ENCODE measurements at places on chromosomes 7 and 10. TPM values are rescaled to one million over a fixed set of nuclear protein-coding genes. Genes with fewer than 3 reads are reported as not detected.
A peak's percentile ranks its signal among the peaks of the same experiment; 100 is the strongest.

DNA sequence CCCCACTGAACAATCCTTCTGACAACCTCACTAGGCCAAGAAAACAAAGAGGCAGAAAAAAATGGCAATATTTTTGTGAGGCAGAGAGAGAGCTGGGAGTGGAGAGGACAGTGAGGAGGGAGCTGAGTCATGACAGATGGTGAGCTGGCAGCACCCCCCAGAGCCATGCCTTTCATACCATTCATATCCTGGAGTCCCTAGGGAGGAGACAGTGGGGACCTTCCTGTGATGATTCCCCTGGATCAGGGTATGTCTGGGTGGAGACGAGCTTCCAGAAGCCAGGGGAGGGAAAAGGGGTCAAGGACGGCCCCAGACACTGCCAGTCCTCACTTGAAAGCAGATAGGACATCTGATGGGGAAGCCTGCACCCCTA is 160.5 kb downstream of the ADAM12 start:
- H3K4me3 ChIP-seq = no peak overlapping the region
- H3K27me3 ChIP-seq = peaks cover 1% of the 10 kb centered on the region
- H3K36me3 ChIP-seq = no peaks in the 10 kb centered on the region
- H3K4me1 ChIP-seq = peaks cover 12% of the 10 kb centered on the region
- DNase-seq = peak; percentile 30

DNA sequence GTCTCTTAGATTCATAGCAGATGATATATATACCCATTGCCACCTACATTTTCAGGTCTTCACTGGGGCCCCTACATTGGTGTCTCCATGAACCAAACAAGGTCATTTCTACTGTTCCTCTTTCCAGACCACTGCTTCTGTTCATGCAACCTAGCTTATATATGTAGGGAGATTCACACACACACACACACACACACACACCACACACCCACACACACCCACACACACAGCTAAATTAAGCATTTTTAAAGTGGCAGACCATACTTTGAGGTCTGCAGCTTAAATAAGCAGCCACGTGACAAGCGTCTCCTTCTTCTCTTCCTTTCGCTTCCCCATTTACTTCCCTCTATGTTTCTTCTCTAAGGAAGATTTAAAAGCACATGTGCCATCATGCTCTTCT is 70.0 kb upstream of the CC2D2B start:
- H3K36me3 ChIP-seq = no peaks in the 10 kb centered on the region
- H3K27ac ChIP-seq = no peak overlapping the region
- peaks cover 5% of the 10 kb centered on the region for H3K27me3 ChIP-seq
- no peak overlapping the region for H3K4me3 ChIP-seq
- no peak for DNase-seq

GRCh38 chr7:151900986-151901621 is 24.2 kb upstream of the PRKAG2 start:
- no peaks in the 10 kb centered on the region for H3K36me3 ChIP-seq
- peaks cover 3% of the 10 kb centered on the region for H3K4me1 ChIP-seq
- peaks cover 32% of the 10 kb centered on the region for H3K27me3 ChIP-seq
- no peak for DNase-seq

DNA sequence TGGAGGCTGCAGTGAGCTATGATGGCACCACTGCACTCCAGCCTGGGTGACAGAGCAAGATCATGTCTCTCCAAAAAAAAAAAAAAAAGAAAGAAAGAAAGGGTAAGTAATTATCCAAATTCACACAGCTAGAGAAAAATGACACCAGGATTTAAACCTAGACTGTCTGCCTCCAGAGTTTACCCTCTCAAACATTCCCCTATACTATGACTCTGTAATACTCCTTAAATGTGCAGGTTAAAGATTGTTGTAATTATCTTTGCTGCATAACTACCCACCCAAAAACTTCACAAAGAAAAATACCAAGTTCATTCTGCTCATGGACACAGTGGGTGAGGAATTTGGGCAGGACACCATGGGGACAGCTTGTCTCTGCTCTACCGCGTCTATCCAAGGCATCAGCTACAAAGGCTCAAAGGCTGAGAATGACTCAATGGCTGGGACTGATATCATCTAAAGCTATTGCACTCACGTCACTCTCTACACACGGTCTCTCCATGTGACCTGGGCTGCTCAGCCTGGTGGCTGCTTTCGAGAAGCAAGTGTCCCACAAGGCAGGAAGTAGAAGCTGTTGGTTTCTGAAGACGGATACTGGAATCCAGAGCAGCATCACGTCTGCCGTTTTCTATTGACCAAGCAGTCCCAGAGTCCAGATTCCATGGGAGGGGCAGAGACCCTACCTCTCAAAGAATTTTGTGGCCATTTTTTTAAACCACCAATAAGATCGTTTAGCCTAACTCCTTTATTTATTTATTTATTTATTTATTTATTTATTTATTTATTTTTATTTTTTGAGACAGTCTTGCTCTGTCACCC is 185.7 kb upstream of the AUTS2 start:
- H3K27ac ChIP-seq = no peak overlapping the region
- H3K4me3 ChIP-seq = no peak overlapping the region
- peaks cover 5% of the 10 kb centered on the region for H3K36me3 ChIP-seq
- peaks cover 2% of the 10 kb centered on the region for H3K27me3 ChIP-seq

- no peak for DNase-seq
- H3K36me3 ChIP-seq = peaks cover 14% of the 10 kb centered on the region
- H3K4me1 ChIP-seq = no peaks in the 10 kb centered on the region
- no peak overlapping the region for H3K27ac ChIP-seq
- no peaks in the 10 kb centered on the region for H3K27me3 ChIP-seq
- H3K4me3 ChIP-seq = no peak overlapping the region
These were observed 51.0 kb downstream of the DYNC2I1 start for GRCh38 chr7:158907390-158907789.

TBATA gene
- not detected for total RNA-seq

GRCh38 chr10:3400348-3400747 is 227.8 kb upstream of the PITRM1 start:
- H3K27ac ChIP-seq = no peak overlapping the region
- peaks cover 19% of the 10 kb centered on the region for H3K27me3 ChIP-seq
- no peak for DNase-seq

CNNM1 gene
- 4.4 TPM for total RNA-seq

CXCL12 gene
- total RNA-seq = 109 TPM

- no peak for DNase-seq
- H3K4me1 ChIP-seq = peaks cover 62% of the 10 kb centered on the region
- H3K27ac ChIP-seq = peak overlapping the region; percentile 48
- H3K27me3 ChIP-seq = peaks cover 6% of the 10 kb centered on the region
These were observed 3.3 kb downstream of the LUC7L2 start for GRCh38 chr7:139362981-139363380.

PARD3 gene
- total RNA-seq = 22.9 TPM

DNA sequence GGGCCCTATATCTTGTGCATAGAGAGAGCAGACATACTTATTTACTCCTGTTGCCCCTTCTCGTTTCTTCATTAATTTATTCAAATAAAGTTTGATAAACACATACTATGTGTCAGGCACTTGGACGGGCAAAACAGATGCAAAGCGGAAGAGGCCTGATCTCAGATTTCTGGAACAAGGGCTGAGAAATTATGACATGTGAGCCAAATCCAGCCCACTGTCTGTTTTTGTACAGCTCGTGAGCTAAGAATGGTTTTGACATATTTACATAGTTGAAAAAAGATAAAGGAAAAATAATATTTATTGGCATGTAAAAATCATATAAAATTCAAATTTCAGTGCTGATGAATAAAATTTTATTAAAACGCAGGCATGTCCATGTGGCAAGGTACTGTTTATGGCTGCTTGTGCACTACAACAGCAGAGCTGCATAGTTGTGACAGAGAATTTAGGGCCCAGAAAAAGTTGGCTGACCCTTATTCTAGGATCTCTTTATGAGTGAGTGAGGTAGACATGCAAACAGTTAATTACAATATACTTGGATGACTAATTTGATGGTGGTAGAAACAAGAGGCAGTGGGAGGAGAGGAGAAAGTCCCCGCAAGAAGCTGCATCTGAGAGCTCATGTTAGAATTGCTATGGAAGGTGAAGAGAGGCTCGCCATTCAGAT is 68.1 kb upstream of the ITPRID1 start:
- H3K4me1 ChIP-seq = no peaks in the 10 kb centered on the region
- no peak overlapping the region for H3K27ac ChIP-seq
- no peak for DNase-seq

- DNase-seq = peak; percentile 61
- no peaks in the 10 kb centered on the region for H3K36me3 ChIP-seq
- H3K27ac ChIP-seq = no peak overlapping the region
- H3K4me1 ChIP-seq = peaks cover 13% of the 10 kb centered on the region
These were observed 296.8 kb upstream of the CACNA2D1 start for GRCh38 chr7:82740246-82740848.

ZNF488 gene
- total RNA-seq = 0.07 TPM

VWDE gene
- not detected for total RNA-seq

CREB5 gene
- 0.78 TPM for total RNA-seq

DNA sequence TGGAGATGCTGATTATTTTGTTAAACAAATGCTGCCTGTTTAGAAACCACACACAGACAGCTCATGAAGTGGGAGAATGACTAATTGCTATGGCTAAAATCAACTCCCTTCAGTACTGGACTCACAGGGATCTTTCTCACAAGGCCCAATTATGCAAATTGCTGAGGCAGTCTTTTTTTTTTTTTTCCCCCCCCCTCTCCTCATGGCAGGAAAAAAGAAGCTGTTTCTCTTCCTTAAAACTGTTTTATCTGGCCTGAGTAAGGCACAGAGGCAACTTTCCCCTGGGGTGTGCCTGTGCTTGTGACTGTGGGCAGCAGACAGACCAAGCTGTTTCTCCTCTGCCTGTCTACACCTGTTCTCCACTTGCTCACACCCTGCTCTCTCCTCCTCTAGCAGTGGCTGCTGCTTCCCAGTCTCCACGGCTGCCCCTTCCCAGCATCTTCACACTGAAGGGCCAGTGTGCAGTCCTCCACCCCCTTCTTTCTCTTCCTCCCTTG is 65.4 kb upstream of the STEAP1B start:
- peaks cover 13% of the 10 kb centered on the region for H3K36me3 ChIP-seq
- peaks cover 2% of the 10 kb centered on the region for H3K27me3 ChIP-seq
- H3K27ac ChIP-seq = peak overlapping the region; percentile 95
- DNase-seq = peak; percentile 80

C10orf143 gene
- 3.3 TPM for total RNA-seq

- no peaks in the 10 kb centered on the region for H3K36me3 ChIP-seq
- DNase-seq = peak; percentile 81
- peak overlapping the region; percentile 83 for H3K27ac ChIP-seq
- H3K4me3 ChIP-seq = peak overlapping the region; percentile 88
- H3K27me3 ChIP-seq = no peaks in the 10 kb centered on the region
- peaks cover 43% of the 10 kb centered on the region for H3K4me1 ChIP-seq
These were observed 3.8 kb upstream of the KAT6B start for GRCh38 chr10:74822521-74823089.

TMEM184A gene
- total RNA-seq = 2.9 TPM

GHRHR gene
- not detected for total RNA-seq

- H3K27ac ChIP-seq = no peak overlapping the region
- H3K4me3 ChIP-seq = no peak overlapping the region
- H3K27me3 ChIP-seq = peaks cover 6% of the 10 kb centered on the region
- H3K36me3 ChIP-seq = no peaks in the 10 kb centered on the region
- no peak for DNase-seq
- no peaks in the 10 kb centered on the region for H3K4me1 ChIP-seq
These were observed 857 bp downstream of the CPXM2 start for GRCh38 chr10:123890756-123891143.

CHST3 gene
- total RNA-seq = 43.1 TPM
